Dorsolateral prefrontal cortex (tissue), 122 donors: ENCODE measurements at places on chromosomes 6 and 20. TPM values are rescaled to one million over a fixed set of nuclear protein-coding genes. Genes with fewer than 3 reads are reported as not detected.

REM1 gene
- total RNA-seq: 0.63 TPM

WASF1 gene
- 132 TPM for total RNA-seq

- no peak for DNase-seq
These were observed 25.7 kb downstream of the KCNK5 start for GRCh38 chr6:39203436-39204159.

- no peak for DNase-seq
These were observed 16.7 kb upstream of the PDYN start for GRCh38 chr20:2010533-2010932.

GRCh38 chr6:38495518-38495917, 144.2 kb downstream of the BTBD9 start:
- no peak for DNase-seq

GRCh38 chr6:121884620-121885019, 449.2 kb downstream of the GJA1 start:
- DNase-seq: no peak

DNA sequence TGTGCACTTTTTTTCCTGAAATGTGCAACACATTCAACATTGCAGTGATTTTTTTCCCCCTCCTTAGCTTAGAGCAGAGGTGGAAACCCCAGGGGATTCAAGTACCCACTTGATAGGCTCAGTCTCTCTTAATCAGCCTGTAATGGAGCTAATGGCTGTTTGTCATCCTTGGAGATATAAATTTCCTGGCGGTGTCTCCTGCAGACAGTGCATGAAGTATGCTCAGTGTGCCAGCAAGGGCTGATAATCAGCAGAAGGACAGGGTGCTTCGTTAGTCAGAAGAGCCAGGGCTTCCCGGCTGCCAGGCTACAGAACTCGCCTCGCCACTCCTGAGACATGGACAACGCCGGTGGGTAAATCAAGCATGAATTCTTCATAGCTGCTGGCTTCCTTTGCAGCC, 69.8 kb upstream of the PHACTR2 start:
- DNase-seq: no peak

GRCh38 chr6:89985751-89986493, 91.7 kb downstream of the GJA10 start:
- DNase-seq: peak; percentile 52

DNA sequence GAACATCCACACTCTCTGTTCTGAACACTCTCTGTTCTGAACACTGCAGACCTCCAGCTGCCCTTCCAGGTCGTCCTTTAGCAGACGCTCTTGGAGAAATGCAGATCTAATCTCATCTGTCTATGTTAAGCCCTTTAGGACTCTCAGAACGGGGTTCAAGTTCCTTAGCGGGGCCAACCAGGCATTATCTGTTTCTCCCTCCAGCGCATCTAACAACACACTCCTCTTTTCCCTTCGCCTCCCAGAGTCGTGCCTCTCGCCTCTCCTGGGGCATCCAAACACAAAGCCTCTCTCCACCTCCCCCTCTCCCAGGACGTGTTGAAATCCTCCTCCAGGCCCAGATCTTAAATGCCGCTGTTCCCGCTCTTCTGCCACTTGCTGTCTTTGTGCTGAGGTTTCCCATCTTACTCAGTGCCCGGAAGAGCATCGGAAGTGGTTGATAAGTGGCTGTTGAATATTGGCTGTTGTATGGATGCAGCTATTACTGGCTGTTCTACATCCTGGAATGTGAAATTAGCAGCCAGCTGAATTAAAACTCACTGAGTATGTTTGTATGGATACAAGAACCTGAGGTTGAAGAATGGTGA, 108.4 kb upstream of the GGTLC1 start:
- no peak for DNase-seq
